Activated CD4-positive, alpha-beta T cell treated with anti-CD3 and anti-CD28 coated beads for 1 hour (primary cell): ENCODE measurements at places on chromosomes 7 and 10.

DNA sequence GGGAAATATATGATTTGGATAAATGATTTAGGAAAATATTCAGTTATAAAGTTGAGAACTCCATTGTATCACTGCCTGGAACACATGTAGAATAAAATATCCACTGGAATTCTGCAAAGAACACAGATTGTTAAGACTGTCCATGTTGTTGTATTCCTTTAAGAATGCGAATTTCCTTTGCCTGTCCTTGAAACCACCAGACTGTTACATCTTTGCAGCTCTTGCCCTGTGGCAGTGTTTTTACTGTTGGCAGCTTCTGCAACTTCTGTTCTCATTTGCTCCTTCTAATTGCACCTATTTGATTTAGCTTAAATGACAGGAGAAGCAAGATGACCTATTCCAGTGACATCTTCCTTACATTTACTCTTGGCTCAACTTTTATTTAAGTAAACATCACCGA lies 39.7 kb downstream of the MALSU1 start:
- no peak for DNase-seq

- DNase-seq = no peak
These were observed 286.9 kb downstream of the KCNMA1 start for GRCh38 chr10:77350711-77351119.

- DNase-seq = no peak
These were observed 10.4 kb downstream of the BLVRA start for GRCh38 chr7:43768887-43769272.

- no peak for DNase-seq
These were observed 85.5 kb downstream of the PARD3 start for GRCh38 chr10:34729619-34730018.

- peak; percentile 32 for DNase-seq
These were observed at the start of gene GIMAP6 for GRCh38 chr7:150631866-150632864. GIMAP6 (minus strand) TSS chr7:150632385; CDS start chr7:150630142, 2,243 bp downstream.

- no peak for DNase-seq
These were observed 130.7 kb downstream of the ADRA2A start for GRCh38 chr10:111207500-111207899.

GRCh38 chr10:114593240-114593792 lies 64.8 kb downstream of the ABLIM1 start:
- DNase-seq = no peak
